Cardiac muscle cell (in vitro differentiated cells and primary cell): ENCODE measurements at places on chromosomes 13 and 19. TPM values are rescaled to one million over a fixed set of nuclear protein-coding genes. Genes with fewer than 3 reads are reported as not detected.

Gene PGLYRP1
- not detected in 2 replicates for total RNA-seq

Gene WDR87
- not detected in 2 replicates for total RNA-seq

Gene TNFRSF19
- 139 and 141 TPM in 2 replicates for total RNA-seq

GRCh38 chr13:73303851-73304250, 245.0 kb downstream of the KLF5 start:
- DNase-seq: no peak

- DNase-seq: no peak
Observed at GRCh38 chr19:35251456-35251855, 2.7 kb downstream of the LSR start.

Gene ANKRD27
- total RNA-seq: 9.7 and 10.5 TPM in 2 replicates

GRCh38 chr13:78712831-78713230, 53.9 kb upstream of the OBI1 start:
- no peak for DNase-seq

- no peak for DNase-seq
Observed at GRCh38 chr13:46307554-46307953, 79.5 kb downstream of the RUBCNL start.

DNA sequence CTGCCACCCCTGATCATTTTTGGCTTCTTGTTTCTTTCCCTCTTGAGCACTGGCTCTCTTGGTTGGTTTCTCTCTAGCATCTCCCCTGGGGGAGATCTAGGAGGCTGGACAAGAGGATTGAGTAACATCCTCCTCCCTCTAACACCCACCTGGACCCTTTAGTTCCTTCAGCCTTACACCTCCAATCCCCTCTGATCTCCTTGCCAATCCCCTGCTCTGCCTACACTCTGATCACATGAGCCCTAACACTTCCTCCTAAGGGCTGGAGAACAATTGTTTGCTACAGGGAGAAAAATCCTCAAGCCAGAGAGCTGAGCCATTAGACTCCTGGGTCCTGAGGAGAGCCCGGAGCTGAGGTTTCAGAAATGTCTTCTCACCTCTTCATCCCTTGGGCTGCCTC, 65.9 kb upstream of the ADGRL1 start:
- no peak for DNase-seq

Gene CXCL17
- total RNA-seq: 0.25 TPM in 1 of 2 replicates, not detected in the other

DNA sequence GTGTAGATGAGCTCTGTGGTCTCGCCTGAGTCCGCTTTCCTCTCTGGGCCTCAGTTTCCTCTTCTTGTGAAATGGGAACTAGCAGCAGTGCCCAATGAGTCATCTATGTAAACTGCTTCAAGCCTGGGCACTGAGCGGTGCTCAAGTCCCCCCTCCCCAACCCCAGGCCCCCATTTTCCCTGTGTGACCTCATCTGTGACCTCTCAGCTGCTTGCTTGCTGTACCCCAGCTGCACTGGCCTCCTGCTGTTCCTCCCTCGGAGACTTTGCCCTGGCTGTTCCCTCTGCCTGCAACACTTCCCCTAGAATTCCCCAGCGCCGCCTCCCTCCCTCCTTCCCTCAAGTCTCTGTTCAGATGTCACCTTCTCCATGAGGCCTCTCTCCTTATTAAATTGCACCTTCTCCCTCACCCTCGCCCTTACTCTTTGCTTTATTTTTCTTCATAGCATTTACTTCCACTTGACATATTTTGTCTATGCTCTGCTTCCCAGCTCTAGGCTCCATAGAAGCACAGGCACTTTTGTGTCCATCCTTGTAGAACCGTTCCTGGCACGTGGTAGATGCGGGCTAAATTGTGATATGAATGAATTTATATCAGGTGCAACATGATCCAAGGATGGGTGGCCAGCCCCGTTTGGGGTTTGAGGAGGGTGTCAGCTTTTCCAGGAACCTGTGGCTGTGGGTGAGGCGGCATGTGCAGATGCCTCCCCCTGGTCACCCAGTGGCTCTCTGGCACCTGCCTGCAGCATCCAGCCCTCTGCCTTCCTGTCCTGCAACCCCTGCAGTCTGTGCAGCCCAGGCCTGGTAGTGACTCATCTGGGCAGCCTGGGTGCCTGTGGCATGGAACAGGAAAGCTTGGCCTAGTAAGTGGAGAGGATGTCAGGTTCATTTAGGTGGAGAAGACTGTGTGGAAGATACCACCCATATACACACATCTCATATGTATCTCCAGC, 26.3 kb downstream of the SIPA1L3 start:
- no peak for DNase-seq

- peak; percentile 96 for DNase-seq
Observed at GRCh38 chr13:107450931-107451330, 764.4 kb downstream of the LIG4 start.

Gene COX6B2
- total RNA-seq: not detected in 2 replicates

DNA sequence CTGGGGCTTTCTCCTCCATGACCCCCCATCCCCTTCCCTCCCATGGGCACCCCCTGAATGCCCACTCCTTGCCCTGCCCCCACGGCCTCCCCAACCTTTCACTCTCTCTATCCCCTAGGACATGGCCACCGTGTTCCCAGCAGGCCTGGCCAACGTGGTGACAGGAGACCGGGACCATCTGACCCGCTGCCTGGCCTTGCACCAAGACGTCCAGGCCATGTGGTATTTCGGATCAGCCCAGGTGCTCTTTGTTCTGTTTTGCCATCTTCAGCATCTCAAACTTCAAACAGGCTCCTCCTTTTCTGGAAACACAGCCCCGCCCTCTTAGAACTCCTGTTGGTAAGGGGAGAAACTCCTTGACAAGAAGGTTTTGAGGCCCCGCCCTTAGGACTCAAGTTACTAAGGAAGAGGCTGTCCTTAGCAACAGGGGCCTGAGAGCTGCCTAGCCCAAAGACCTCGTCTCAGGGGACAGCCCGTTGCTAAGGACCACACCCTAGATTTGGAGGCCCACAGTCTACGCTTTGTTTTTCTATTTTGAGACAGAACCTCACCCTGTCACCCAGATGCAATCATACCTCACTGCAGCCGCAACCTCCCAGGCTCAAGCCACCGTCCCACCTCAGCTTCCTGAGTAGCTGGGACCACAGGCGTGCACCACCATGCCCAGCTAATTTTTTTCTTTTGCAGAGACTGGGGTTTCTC, 5.1 kb upstream of the FLT3LG start:
- peak; percentile 66 for DNase-seq

Gene NFIC
- total RNA-seq: 29.4 and 46.1 TPM in 2 replicates

Gene SIGLECL1
- not detected in 2 replicates for total RNA-seq

Gene GRK1
- 0.21 and 1.2 TPM in 2 replicates for total RNA-seq

Gene CADM4
- total RNA-seq: 40.5 and 59.6 TPM in 2 replicates

DNA sequence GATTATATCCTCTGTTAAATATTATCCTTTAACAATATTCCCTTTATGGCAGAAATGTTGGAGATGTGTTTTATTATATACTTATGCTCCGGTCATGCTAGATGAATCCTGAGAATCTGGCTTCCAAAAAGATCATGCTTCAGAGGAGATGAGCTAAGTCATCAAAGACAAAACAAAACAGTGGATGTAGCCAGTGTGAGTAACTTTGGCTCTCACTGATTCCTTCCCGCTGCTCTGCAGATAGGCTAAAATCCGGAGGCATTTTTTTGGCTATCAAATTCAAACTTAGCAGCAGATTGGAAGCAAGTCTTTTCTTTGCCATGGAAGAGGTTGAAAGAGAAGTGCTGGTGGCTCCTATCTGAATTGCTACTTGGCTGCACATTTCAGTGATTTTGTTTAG, 295.9 kb downstream of the GPC6 start:
- no peak for DNase-seq

Gene S1PR4
- not detected in 2 replicates for total RNA-seq

Gene PTGER1
- total RNA-seq: 0.42 TPM in 1 of 2 replicates, not detected in the other

DNA sequence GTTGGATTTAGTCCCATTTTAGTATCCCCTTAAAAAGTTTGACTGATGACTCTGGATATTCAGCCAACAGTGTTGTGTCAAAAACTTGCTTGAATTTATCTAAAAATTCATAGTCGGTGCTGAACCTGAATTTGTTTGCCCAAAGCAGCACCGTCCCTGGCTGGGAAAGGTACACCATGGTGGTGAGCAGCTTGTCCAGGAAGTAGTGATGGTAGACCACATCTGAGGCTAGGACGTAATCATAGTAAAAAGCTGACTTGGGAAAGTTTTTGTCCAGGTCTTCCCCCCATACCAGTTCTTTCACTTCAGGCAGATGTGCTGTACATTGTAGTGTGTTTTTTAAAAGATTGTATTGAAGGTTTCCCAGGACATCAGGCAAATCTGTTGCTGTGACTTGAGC, 8.8 kb downstream of the METTL21C start:
- no peak for DNase-seq

GRCh38 chr19:55176076-55176475, 4.0 kb downstream of the SYT5 start:
- no peak for DNase-seq

Gene NLRP9
- not detected in 2 replicates for total RNA-seq

- DNase-seq: no peak
Observed at GRCh38 chr19:44948763-44949374, 3.0 kb downstream of the APOC2 start.

Gene UPK1A
- total RNA-seq: 1.2 TPM in 1 of 2 replicates, not detected in the other

DNA sequence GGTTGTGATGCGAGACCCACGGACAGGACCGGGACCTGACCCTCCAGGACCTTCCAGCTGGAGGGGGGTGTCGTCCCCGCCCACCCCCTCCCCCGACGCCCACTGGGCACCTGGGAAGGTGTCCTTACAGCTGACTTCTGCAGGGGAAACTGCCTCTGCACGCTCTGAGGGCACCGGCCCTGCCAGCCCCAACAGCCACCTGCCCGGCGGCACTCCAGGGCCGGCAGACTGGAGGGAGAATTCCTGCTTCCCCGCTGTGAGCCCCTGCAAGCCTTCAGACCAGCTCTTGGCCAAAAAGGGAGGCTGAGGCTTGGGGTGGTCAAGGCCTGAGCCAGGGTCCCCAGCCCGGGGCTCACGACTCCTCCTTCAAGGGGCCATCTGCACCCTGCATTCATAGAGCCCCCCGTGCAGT, 1.2 kb downstream of the CNN2 start:
- DNase-seq: no peak

- DNase-seq: no peak
Observed at GRCh38 chr13:32851083-32852069, 164.8 kb upstream of the KL start.

GRCh38 chr13:97257228-97257755, 35.2 kb downstream of the MBNL2 start:
- DNase-seq: no peak

DNA sequence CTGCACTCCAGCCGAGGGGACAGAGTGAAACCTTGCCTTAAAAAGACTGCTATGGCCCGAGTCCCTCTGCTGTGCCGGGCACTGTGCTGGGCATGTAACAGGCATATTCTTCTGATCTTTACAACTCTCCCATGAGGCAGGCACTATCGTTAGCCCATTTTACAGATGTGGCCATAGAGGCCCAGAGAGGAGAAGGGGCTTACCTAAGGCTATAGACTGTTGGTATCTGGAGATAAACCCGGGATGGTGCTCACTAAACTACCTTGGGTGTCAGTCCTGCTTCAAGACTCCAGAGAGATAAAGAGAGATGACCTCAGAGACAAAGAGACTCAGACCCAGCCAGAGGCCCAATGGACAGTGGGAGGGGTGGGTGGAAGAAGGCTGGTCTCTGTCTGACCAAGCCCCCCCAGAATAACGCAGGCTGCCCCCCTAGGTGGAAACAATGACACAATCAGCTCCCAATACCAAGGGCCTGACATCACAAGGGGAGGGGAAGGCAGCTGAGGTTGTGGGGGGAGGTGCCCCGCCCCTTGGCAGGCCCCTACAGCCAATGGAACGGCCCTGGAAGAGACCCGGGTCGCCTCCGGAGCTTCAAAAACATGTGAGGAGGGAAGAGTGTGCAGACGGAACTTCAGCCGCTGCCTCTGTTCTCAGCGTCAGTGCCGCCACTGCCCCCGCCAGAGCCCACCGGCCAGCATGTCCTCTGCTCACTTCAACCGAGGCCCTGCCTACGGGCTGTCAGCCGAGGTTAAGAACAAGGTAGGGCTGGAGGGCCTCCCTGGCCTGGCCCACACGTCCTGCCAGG, at the start of gene CNN1:
CNN1 (plus strand) TSS at position 620 of the 805 bp plus-strand sequence; CDS start at position 697, 77 bp downstream.
- DNase-seq: peak; percentile 84

DNA sequence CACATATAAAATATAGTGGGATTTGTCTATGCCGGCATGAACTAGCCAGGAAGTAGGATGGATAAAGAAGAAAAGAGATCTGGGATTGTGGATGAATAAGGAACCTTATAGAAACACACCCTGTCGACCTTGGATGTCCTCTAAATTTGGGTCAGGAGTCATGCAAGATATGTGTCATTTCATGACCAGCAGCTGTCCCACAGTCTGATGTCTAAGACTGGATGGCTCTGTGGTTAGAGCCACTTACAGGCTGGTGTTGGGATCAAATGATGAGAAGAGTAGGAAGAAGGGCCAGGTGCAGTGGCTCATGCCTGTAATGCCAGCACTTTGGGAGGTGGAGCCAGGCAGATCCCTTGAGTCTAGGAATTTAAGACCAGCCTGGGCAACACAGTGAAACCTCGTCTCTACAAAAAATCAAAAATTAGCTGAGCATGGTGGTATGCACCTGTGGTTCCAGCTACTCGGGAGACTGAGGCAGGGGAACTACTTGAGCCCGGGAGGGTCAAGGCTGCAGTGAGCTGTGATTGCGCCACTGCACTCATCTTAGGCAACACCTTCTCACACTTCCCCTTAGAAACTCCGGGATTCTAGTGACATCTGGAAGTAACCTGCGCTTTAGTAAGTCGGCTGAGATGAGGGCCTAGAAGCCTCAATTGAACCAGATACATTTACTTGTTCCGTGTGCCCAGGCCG, 30.8 kb downstream of the TMED1 start:
- no peak for DNase-seq

Gene ZNF555
- total RNA-seq: 8.7 and 9.5 TPM in 2 replicates

GRCh38 chr13:21676611-21677021, 5.7 kb downstream of the FGF9 start:
- DNase-seq: no peak

Gene NLRP5
- total RNA-seq: not detected in 2 replicates

Gene FUT1
- total RNA-seq: 0.14 and 0.21 TPM in 2 replicates

DNA sequence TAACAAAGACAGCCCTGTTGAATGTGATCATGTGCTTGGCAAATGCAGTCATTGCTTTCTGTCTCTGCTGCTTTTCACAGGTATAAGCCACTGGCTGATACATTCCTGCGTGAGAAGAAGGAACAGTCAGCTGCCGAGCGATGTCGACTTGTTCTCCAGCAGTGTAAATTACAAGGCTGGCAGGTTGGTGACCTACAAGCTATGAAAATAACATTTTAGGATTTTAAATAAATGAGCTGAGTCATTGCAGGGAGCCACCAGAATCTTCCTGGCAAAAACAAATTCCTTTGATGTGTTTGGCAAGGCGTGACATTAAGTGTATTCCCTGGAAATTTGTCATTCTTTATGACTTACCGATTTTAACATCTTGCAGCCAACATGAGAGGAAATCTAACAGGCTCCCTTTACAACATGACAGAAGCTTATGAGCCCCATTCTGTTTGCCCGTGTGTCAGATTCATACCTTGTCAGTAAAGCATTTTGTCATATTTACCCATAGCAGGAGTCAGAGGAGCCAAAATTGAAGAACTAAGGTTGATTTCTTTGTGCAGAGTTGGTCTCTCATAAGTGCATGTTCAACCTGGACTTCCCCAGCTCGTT, 471.4 kb downstream of the MYO16 start:
- DNase-seq: no peak

DNA sequence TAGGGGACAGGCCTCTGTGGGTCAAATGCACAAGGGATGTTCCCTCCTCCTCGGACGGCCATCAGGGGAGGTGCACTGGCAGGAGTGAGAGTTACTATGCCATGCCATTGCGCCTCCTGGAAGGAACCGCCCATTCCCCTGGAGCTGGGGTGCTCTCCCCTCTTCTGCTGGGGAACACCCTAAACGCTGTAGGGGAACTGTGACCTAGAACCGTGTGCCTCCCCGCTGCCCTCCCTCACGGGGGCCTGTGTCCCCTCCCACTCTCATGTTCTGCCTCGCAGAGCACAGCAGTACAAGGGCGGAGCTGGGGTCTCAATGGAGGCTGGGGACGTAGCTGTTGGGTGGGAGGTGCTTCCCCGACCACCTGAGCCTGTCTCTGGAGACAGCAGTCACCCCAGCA, 17.2 kb upstream of the CRTC1 start:
- no peak for DNase-seq
